ENCODE measurements at places on chromosomes 12 and 14. TPM values are rescaled to one million over a fixed set of nuclear protein-coding genes. Genes with fewer than 3 reads are reported as not detected.

CTDSP2 gene
- 85.4 TPM for total RNA-seq

DNA sequence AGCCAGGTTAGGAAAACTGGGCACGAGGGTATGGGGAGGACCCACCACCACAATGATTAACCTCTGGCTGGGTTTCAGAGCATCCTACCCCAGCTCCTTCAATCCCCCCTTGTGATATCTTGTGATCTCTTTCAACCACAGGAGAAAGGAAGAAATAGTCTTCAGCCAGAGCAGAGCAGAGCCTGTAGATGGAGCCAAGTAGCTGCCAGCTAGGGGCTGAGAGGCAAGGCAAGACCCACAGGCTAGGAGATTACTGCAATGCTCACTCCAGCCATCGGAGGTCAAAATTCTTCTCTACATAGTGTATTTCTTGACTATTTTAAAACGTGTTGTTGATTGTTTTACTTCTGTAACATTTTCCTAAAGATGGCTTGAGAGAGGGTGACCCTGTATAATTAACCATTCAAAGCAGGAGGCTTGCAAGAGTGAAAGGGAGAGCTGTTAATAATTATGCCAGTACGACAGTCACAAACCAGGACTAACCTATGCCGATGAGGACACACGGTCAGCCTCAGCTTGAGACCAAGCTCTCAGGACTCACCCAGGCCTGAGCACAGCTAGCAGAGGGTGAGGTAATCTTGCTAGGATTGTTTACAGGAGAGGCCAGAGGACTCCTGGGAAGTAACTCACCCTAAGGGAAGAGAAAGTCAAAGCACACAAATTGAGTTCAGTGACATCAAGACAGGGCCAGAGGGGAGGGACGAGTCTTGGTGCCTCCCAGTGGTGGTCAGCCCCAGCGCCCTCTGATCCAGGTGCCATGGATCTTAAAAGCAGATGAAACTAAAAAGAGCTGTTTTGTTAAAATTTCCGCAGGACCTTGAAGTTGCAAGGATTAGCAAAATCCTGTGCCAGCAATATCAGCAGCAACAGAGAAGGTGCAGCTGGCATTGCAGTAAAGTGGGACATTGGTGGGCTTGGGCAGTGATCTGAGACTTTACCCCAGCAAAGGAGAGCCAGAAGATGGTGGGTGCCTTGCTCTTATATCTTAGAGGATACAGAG, 29.8 kb upstream of the CDKN3 start:
- peak; percentile 57 for DNase-seq

DNA sequence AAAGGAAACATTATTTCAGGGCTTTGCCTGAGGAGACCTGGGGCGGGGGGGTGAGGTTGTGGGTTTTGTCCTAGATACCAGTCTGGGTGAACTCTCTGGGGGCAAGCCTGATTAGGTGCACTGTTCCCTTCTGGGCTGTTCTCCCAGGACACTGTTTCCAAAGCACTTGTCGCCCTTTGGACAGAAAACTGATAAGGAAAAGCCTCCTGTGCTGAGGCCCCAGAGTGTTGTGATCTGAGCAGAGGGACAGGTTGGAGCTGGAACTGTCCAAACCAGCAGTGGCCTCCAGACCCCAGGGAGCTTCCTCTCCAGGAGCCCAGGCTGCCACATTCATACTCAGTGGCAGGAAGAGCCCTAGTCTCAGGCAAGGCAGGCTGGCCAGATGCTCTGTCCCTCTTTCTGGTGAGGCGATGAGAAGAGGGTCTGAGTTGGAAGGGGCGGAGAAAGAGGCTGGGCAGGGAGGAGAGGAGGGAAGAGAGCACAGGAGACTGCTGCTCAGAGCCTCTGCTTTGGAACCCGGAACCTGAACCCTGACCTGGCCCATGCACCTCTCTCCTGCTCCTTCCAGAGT, 1.9 kb downstream of the GALNT16 start:
- no peak for DNase-seq

OTUB2 gene
- 0.75 TPM for total RNA-seq

DNA sequence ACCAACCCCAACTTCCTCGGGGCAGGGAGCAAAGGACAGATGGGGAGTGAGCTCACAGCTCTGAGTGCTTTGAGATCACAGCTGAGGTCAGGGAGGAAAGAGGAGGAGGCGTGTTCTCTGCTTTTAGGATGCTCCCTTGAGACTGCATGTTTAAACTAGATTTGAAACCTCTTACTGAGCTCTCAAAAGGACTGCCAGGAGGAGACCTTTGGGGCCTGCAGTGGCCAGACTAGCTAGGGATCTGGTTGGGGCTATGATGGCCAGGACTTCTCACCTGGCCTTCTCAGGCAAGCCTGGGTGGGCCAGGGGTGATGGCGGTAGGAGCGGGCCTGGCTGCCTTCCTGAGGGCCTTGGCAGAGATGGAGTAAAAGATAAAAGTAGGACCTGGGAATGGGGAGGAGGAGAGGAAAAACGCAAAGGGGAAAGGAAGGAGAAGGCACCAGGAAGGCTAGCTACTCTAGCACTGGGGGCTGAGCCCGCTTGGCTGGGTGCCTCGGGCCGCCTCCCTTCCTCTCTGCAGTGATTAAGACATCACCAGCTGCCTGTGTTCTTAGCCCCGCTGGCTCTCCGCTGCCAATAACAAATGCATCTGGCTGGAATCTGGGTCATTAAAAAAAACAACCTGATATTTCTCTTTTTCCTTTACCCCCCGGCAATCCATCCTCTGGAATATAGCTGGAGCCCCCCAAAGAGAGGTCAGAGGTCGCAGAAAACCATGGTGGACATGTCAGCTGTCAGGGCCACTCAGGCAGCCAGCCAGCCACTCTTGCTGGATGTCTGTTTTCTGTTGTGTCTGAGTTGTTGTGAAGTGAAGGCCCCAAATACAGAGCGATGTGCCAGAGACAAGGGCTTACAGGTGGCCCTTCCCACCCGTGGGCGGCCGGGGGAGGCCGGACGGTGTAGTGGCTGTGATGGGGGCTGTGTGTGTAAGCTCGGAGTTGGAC, 141.3 kb downstream of the TSPAN9 start:
- DNase-seq: no peak

LRIG3 gene
- total RNA-seq: 0.14 TPM

GALNT4 gene
- 4.6 TPM for total RNA-seq

- DNase-seq: no peak
Observed at GRCh38 chr14:81519200-81520011, 14.2 kb downstream of the SEL1L start.

OAS3 gene
- total RNA-seq: 32.1 TPM

DACT1 gene
- total RNA-seq: 8.8 TPM

- no peak for DNase-seq
Observed at GRCh38 chr12:60421741-60422140, 825.9 kb downstream of the SLC16A7 start.

DNA sequence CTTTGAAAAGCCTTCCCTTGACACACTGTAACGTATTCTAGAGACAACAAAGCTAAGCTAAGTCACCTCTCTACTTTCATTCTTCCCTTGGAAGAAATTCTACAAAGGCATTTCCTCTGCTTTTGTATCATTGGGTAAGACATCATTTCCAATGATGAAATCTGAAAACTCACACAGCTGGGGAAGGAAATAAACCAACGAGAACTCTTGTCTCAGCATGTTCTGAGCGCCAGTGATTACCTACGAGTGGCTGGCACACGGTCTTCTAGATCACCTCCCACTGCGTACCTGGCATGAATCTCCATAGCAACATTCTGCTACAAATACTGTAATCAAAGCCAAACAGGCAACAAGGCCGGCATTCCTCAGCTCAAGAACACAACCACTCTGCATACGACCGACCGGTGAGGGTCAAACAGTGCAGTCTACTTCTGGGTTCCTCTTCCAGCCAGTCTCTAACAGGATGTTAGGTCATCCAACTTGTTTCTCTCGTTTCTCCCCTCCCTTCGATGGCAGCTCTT, 7.6 kb downstream of the VPS37B start:
- DNase-seq: peak; percentile 67

- no peak for DNase-seq
Observed at GRCh38 chr14:89849931-89850330, 104.6 kb downstream of the EFCAB11 start.

- DNase-seq: no peak
Observed at GRCh38 chr12:53951577-53952334, 2.9 kb upstream of the HOXC12 start.

- no peak for DNase-seq
Observed at GRCh38 chr12:97501422-97501821, 38.8 kb downstream of the RMST start.

DNA sequence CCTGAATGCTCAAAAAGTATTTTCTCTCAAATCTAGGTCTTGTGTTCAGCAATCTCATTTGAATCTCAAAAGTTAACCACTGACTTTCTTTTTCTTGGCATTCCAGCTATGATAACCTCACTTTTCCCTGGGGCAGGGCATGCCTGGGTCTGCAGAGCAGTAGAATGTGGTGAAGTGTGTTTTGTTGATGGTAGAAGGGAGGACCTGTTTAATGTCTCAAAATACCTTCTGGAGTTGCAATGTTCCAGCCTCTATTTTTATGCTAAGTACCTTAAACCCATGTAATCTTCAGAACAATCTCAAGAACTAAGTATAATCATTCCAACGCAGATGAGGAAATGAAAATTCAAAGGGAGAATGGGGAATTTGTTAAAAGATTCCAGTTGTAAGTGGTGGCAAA, 82.1 kb upstream of the FUT8 start:
- DNase-seq: no peak

MMP19 gene
- not detected for total RNA-seq

GRCh38 chr12:58681730-58682129, 238.6 kb downstream of the LRIG3 start:
- DNase-seq: no peak

DNA sequence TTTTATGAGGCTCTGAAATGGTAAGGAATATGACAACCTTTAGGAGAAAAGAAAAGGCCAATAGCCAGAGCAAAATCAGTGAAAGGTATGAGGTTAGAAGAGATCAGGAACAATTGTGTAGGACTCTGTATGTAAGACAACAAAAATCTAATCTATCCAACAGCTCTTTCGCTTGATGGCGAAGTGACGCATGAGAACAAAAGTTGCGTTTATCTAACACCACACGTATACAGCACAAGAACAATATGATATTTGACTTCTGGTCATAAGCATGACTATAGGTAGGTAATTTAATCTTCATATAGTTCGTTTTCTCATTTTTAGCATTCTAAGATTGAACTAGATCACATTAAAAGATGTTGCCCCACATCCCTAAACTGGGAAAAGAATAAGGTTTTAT, 1.5 kb downstream of the CLECL1 start:
- DNase-seq: no peak

ASB2 gene
- 25.5 TPM for total RNA-seq

GRCh38 chr14:77980475-77981321, 180.8 kb downstream of the ADCK1 start:
- peak; percentile 24 for DNase-seq

DNA sequence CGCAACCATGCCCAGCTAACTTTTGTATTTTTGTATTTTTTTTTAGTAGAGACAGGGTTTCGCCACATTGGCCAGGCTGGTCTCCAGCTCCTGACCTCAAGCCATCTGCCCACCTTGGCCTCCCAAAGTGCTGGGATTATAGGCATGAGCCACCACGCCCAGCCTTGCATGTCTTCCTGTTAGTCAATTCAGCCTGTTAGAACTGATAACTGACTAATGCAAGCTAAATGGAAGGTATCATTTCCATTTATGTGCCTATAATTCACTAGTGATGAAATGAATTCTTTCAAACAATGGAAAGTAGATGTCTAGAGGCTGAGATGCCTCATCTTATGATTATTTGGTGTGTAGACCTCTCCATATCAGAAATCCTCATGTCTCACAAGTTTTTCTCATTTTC, 37.3 kb upstream of the DIP2B start:
- no peak for DNase-seq

TM7SF3 gene
- total RNA-seq: 29.4 TPM

GRCh38 chr12:98515287-98516110, at the start of gene TMPO:
TMPO (plus strand) TSS chr12:98515590; CDS start chr12:98515868, 278 bp downstream.
- peak; percentile 97 for DNase-seq

DNA sequence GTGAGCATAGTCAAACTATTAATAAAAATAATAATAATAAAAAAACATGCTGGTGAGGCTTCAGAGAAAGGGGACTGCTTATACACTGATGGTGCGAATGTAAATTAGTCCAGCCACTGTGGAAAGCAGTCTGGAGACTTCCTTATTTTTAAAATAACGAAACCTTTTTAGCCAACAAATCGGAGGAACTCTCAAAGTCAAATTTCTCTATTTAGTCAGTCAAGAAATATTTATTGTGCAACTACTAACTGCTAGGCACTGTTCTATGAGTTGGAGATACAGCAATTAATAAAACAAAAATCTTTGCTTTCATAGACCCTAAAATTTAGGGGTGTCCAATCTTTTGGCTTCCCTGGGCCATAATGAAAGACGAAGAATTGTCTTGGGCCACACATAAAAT, 10.8 kb downstream of the TAOK3 start:
- DNase-seq: no peak

DHRS2 gene
- total RNA-seq: 3.1 TPM

DNA sequence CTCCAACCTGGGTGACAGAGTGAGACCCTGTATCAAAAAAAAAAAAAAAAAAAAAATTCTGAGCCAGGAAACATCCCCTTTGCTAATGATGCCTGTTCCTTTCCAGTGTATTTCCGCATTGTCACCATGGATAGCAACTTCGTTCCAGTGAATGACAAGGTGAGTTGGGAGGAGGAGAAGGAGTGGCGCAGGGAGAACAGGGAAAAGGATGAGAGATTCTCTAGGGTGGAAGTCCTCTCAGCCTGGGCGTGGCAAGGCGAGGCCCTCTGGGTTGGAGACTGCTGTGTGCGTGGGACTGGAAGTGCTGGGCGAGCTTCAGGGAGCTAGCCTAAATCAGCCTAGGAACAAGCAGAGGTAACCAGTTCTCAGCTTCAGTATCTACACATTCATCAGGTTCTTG, 7.2 kb downstream of the A2ML1 start:
- no peak for DNase-seq

SSTR1 gene
- not detected for total RNA-seq

- no peak for DNase-seq
Observed at GRCh38 chr12:3098436-3098835, 21.3 kb downstream of the TSPAN9 start.

TAS2R7 gene
- not detected for total RNA-seq

DNA sequence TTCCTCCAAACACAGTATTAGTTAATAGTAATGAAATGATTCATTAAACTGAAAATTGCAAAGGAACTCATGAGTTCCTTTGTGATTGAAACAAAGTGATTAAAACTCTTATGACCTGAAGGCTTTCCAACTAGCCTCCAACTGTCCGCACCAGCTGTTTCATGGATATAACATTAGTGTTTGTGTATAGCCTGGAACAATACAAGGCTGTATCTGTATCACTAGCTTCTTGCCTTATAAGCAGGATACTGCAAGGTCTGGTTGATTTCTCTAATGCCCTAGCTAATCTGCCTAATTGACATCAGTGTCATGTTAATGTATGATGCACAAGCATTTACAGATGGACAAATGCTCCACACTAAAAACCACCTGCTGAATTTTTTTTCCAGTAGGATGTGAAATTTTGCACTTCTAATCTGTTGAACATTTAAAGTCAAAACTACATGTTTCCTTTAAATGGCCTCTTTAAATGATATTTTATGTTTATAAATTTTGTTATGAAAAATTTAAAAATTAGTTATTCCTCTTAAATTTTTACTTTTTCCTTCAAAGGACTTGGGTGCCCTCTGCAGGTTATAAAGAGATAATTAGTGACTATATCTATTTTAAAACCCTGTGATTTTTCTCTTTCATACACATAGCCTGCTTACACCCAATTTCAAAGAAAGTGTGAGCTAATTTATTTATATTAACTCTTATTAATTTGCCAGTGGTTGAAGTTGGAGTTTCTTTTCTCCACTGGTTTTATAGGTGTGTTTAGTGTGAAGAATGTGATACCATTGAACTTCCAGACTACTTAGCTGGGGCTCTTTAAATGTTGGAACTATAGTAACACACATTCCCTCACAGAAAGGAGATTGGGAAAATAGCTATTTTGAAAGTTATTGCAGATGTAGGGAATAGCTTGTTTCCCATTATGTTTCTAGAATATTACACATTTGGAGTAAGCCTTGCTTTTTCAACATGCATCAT, 25.4 kb downstream of the AP5M1 start:
- no peak for DNase-seq
